ENCODE measurements at places on chromosomes 1 and 21. TPM values are rescaled to one million over a fixed set of nuclear protein-coding genes. Genes with fewer than 3 reads are reported as not detected.

The LINGO4 gene
- 0.77 TPM for total RNA-seq

The EPHA10 gene
- total RNA-seq, result 0.14 TPM

DNA sequence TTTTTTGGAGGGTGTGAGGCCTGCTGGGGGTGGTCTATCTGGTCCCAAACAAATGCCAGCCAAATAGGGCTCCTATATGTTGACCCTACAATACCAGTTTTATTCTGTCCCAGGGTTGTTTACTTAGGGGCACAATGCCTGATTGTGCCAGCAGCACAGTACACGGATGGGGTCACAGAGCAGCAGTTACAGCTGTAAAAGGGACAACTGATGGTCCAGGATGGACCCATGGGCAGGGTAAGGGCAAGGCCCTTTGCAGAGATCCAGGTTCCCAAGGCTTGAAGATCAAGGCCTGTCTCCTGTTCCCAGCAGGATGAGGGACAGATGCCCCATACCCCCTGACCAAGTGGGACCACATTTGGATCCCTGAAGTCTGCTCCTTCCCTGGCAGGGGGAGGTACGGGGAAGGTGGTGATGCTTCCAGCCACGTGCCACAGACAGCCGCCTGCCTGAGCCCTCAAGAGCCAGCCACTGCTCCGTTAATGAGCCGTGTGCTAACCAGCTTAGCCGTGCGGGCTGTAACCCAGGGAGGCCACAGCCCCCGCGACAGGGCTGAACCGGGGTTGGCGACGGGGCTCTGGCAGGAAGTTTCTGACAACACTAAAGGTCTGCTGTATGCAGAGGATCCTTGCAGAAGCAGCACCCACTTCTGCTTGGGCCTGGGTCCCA is 18.2 kb downstream of the SLC6A9 start:
- no peak for DNase-seq

DNA sequence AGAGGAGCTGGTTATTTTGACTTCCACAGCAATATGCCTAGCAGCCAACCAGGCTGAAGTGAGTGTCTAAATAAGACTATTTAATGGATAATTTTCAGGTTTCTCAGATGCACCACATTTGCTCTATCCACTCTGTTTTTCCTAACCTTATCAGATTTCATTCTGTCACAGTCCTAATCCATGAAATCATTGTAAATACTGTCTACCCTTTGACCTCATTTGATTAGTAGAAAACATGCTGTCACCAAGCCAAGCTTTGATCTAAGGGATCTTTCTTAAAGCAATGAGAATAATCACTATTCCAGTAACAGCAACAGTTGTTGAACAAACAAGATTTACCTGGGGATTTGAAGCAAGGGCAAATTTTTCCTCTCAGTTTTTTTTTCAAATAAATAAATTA is 595.6 kb downstream of the LTN1 start:
- DNase-seq, result no peak

DNA sequence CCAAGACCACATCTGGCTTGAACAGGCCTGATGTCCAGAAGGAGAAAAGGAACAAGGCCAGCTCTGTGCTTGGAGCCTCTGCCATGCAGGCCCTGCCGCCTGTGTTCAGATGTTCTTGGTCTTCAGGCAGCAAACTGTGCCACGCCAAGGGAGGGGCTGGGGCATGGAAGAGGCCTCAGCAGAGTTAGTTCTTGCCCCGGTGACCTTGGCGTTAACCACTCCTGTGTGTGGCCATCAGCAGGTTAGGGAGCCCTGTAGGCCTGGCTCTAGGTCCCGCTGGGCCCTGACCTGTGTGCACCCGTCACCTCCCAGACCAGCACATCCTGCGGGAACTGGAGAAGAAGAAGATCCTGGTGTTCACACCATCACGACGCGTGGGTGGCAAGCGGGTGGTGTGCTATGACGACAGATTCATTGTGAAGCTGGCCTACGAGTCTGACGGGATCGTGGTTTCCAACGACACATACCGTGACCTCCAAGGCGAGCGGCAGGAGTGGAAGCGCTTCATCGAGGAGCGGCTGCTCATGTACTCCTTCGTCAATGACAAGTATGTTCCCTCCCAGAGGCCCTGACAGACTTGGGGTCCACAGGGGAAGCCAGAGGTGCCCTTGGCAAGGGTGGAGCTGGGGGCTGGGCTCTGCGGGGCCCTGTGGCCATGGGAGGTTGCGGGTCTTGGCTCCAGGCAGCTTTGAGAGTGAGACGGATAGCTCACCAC is 7.1 kb downstream of the ZC3H12A start:
- DNase-seq, result no peak

All from left ventricle myocardium inferior (tissue), 1 donor.